Foreskin fibroblast (primary cell): ENCODE measurements at places on chromosomes 13 and 19.

DNA sequence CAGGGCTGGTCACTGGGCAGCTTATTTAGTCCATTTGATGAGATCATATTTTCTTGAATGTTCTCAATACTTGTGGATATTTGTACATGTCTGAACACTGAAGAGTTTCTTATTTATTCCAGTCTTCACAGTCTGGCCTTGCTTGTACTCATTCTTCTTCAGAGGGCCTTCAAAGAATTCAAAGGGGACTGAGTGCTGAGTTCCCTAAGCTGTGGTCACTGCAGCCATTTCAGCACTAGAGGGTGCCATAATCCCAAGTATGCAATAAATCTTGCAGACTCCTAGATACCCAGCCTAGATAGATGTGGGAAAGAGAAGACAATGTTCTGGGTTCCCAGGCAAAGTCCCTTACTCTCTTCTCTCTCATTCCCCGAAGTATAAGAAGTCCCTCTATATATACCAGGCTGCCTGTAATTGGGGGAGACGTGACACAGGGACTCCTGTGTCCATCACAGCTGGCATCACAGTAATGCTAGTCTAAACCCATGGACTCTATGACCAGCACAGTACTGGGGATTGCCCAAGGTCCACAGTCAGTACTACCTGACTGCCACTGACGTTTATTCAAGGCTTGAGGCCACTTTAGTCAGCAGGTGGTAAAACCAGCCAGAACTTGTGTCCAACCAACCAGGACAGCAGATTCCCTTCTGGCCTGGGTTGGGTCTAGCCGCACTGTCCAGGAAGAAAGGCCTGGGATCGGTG lies 8.9 kb upstream of the VN1R1 start:
- DNase-seq: peak; percentile 66

GRCh38 chr13:34011552-34012085 lies 193.7 kb downstream of the RFC3 start:
- no peak for DNase-seq

- DNase-seq: no peak
Measured at GRCh38 chr13:109131698-109132257, 502.4 kb downstream of the MYO16 start.

GRCh38 chr19:46713781-46714443 lies 3.0 kb downstream of the PRKD2 start:
- peak; percentile 91 for DNase-seq

- DNase-seq: no peak
Measured at GRCh38 chr13:102277286-102277685, 124.6 kb downstream of the FGF14 start.

- no peak for DNase-seq
Measured at GRCh38 chr13:20140487-20140886, 20.4 kb downstream of the GJA3 start.

DNA sequence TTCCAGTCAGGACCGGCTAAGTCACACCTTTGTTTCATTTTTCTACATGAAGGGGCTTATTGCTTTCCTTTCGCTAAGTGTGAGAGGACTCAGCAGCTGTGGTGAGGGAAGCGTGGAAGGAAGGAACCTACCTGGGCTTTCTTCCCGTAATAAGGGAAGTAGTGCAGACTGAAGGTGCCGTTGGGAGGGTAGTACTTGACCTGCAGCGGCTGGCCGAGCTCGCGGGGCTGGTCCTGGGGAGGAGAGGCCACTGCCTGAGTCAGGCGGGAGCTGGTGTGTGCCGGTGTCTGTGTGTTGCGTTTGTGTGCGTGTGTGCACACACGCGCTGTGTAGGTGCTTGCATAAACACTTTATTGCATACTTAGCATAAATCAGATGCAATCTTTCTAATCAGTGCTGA lies 7.7 kb downstream of the ATP4B start:
- no peak for DNase-seq

GRCh38 chr19:38245826-38246498 lies 10.2 kb downstream of the PPP1R14A start:
- peak; percentile 42 for DNase-seq

DNA sequence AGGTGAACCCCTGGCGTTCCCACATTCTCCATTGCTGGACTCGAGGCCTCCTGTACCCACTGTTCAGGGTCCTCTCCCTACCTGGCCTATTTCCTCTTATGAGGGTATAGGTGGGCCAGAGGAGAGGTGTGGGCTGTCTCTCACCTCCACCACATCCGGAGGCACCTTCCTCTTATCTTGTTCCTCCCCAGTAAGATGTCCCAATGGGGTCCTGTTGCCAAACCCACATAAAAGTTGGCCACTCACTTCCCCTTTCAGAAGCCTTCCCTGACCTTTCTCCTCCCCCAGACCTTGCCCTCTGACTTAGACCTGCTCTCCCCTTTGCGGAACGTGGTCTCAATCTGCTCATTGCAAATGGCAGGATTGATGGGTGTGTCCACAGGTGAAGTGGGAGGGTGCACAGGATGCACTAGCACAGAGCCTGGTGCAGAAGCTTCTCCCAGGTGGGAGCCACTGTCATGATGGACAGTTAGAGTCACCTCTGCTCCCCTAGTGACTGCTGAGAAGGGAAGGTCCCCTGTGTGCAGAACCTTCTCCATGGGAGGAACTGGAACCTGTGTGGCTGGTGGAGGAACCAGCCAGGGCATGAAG lies 1.3 kb downstream of the CYP4F3 start:
- no peak for DNase-seq

GRCh38 chr19:38917921-38918491 lies 6.0 kb upstream of the CCER2 start:
- peak; percentile 38 for DNase-seq

DNA sequence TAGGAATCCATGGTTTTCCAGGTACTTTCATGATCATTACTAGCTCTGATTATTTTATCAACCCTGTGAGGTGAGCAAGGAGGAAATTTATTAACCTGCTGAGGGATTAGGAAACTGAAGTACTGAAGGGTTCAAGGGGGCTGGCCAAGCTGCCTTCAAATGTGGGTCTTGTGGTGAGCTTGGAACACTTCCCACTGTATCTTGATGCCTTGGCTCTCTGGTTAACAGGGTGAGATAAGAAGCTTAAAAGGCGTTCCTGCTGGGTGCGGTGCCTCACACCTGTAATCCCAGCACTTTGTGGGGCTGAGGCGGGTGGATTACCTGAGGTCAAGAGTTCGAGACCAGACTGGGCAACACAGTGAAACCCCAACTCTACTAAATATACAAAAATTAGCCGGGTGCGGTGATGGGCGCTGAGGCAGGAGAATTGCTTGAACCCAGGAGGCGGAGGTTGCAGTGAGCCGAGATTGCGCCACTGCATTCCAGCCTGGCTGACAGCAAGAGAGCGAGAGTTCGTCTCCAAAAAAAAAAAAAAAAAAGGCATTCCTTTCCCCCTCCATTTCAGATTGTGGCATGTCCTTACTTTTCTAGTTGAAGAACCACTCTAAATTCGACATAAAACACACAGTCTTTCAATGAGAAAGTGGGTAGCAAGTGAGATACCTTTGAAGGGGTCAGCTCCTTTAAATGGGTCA lies 70.2 kb downstream of the KLF2 start:
- no peak for DNase-seq

DNA sequence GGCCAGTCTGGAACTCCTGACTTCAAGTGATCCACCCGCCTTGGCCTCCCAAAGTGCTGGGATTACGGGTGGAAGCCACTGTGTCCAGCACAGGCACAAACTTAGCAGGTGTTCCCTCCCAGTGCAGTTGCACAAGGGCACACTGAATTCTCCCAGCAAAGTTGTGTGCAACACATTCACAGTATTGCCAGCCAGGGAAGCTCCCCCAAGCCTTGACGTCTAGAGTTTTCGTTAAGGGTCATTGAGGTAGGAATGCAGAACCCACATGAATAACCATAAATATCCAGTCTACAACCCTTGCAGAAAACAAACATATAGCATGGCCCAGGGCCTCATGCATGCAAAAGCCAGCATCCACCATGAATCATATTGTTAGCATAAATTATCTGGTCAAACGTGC lies 3.3 kb upstream of the AURKC start:
- DNase-seq: no peak

DNA sequence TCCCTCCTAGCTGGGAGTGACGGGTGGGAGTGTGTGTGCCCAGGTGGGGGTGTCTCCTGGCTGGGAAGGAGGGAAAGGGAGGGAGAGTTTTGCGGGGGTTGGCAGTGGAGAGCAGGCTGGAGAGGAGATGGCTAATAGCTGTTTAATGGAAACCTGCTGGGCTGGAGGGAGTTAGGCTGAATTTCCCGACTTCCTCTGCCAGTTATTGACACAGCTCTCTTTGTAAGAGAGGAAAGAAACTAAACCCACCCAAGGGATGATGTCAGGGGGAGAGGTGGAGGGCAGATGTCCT lies 10.2 kb upstream of the ILF3 start:
- DNase-seq: peak; percentile 15

GRCh38 chr13:66402546-66402945 lies 827.6 kb downstream of the PCDH9 start:
- no peak for DNase-seq

- peak; percentile 13 for DNase-seq
Measured at GRCh38 chr19:29586401-29586800, 19.7 kb upstream of the POP4 start.

DNA sequence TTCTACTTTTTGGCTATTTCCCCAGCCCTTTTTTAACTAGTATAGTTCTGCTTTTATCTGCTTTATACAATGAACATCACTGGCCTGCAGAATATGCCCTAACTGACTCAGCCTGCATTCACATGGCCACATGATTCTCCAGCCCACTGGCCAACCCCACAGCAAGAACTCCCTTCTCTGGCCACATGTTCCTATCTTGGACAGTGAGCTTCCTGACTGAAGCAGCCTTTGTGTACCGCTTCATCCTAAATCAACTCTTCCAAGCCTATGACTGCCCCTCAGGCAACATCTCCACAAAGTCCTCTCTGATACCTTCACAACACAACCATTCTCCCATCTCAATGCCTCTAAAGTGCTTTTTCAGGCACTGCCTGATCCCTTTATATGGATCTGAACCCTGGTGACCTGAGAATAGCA lies 214.1 kb downstream of the COL4A1 start:
- DNase-seq: peak; percentile 77

DNA sequence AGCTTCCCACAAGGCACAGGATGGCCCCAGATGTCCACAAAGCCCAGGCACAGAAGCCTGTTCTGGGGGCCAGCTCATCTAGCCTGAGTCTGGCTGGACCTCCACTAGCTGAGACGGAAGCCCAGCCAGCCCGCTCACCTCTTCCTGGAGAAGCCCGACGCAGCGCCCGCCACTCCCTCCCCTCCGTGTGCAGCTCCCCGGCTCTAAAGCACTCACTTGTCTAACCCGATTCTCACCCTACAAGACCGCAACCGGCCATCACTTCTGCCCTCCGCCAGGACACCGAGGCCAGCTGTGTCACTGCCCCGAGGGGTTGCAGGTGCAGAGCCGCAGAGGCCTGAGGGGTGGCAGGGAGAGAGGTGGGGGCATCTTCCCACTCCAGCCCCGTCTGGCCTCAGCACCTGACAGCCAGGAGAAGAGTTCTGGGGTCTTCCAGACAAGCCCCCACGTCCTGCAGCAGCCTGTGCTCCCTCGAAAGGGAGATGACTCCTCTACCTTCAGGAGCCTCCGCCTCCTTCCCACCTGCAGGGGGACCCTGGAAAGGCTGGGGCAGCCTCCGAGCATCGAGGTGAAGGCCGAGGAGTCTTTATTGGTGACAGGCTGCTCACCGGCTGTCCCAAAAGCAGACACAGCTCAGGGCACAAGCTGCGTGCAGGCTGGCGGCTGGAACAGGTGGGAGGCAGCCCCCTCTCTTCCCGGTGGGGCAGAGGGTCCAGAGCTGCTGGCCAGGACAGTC lies 5.9 kb upstream of the DIRAS1 start:
- no peak for DNase-seq

DNA sequence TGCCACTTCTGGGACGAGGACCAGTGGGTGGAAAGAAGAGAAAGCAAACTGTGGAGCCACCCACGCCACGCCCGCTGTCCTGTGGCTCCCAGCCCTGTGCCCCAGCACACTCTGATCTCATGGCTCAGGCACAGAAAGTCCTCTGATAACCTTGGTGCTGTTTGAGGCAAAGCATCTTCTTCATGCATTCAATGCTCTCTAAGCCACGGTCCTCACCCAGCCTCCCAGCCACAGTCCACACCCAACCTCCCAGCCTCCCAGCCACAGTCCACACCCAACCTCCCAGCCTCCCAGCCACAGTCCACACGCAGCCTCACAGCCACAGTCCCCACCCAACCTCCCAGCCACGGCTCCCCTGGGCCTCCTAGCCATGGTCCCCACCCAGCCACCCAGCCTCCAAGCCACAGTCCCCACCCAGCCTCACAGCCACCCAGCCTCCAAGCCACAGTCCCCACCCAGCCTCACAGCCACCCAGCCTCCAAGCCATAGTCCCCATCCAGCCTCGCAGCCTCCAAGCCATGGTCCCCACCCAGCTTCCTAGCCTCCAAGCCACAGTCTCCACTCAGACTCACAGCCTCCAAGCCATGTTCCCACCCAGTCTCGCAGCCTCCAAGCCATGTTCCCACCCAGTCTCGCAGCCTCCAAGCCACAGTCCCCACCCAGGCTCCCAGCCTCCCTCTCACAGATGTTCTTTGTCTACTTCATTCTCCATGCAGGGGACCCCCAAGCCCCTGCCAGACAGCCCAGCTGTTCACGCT lies 74.9 kb downstream of the SOX1 start:
- DNase-seq: no peak

GRCh38 chr13:113322043-113322461 lies 25.0 kb downstream of the LAMP1 start:
- DNase-seq: no peak

DNA sequence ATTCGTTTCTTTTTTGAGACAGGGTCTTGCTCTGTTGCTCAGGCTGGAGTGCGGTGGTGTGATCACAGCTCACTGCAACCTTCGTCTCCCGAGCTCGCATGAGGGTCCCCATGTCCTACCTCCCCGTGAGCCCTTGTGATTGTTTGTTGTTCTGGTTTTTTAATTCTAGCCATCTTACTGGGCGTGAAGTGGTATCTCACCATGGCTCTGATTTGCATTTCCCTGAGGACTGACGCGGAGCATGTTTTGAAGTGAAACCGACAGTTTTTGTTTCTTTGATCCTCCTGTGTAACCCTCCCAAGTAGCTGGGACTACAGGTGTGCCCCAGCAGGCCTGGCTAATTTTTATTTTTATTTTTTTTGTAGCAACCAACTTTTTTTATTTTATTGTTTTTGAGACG lies 21.7 kb downstream of the GNG7 start:
- no peak for DNase-seq

DNA sequence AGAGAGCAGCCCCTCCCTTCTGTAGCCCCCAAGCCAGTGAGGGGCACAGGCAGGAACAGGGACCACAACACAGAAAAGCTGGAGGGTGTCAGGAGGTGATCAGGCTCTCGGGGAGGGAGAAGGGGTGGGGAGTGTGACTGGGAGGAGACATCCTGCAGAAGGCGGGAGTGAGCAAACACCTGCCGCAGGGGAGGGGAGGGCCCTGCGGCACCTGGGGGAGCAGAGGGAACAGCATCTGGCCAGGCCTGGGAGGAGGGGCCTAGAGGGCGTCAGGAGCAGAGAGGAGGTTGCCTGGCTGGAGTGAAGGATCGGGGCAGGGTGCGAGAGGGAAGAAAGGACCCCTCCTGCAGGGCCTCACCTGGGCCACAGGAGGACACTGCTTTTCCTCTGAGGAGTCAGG lies 4.2 kb downstream of the KLK3 start:
- no peak for DNase-seq

- peak; percentile 35 for DNase-seq
Measured at GRCh38 chr19:45768655-45768983, 433 bp downstream of the SIX5 start.

- DNase-seq: peak; percentile 68
Measured at GRCh38 chr13:31424130-31424729, 224.5 kb downstream of the B3GLCT start.

- no peak for DNase-seq
Measured at GRCh38 chr13:71457645-71458044, 409.4 kb downstream of the DACH1 start.
